ENCODE measurements at places on chromosomes 2 and 18.

DNA sequence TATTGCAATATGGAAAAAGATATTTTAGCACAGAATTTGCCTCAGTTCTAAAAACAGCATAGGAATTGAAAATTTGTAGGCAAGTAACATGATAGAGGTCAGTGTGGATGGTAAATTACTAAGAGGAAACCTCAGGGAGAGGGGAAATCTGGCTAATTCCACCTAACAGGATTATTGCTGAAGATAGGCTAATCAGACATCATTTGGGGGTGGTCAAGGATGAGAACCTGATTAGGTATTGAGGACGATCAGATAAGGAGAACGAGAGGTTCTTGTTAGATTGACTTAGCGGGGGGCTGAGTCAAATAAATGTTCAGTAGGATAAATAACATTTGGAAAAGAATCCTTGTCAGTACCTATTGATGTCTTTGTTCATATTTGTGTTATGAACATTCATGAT, 543.2 kb upstream of the LRRTM4 start:
- no peak for DNase-seq

DNA sequence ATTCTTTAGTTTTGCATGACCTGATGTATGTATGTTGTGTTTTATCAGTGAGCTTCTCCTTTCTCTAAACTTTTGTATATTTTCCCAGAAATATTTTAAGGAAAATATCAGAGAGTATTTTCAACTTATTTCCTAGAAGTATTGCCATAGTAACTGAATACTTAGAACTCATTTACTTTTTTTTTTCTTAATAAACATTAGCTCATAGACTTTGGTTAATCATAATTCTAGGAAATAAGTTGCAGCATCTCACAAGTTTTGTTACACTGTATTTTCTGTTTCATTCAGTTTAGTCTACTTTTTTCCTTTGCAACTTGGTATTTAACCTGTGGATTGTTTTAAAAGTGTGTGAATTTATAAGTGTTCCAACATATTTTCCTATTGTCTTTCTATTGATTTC, 27.5 kb downstream of the SMCHD1 start:
- DNase-seq, result no peak

GRCh38 chr2:24832073-24832461, 38.8 kb downstream of the CENPO start:
- no peak for DNase-seq

GRCh38 chr2:233003658-233004555, 9.1 kb downstream of the NGEF start:
- DNase-seq, result no peak

- no peak for DNase-seq
Measured at GRCh38 chr2:216648105-216648504, 14.9 kb downstream of the IGFBP2 start.

DNA sequence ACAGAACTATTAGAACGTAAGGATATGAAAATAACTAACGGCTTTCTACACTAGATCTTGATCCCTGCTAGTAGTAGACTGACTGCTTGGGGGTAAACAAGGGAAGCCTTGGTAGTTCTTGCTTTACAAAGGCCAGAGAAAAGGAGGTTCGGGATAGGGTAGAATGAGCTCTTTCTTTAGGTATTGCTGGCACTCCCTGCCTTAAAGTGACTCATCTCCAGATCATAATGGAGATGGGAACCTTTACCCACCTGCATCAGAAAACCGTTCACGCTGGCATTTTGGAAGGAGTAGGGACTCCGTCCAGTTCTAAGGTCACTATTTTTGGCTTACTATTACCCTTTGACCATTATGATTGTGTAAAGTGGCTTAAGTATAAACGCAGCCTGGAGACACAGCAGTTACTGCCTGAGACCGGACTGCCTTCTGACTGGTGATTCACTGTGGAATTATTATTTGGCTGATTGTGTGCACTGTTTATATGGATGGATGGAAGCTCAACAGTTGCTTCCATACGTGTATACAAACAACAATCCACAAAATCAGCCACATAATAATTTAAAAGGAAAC, 482.5 kb downstream of the STK39 start:
- DNase-seq, result no peak

GRCh38 chr2:10538224-10538894, 90.2 kb upstream of the ODC1 start:
- DNase-seq, result no peak
